ENCODE measurements at places on chromosomes 1 and 21.
A peak's percentile ranks its signal among the peaks of the same experiment; 100 is the strongest.

- no peak for DNase-seq
Measured at GRCh38 chr1:109661391-109661790, 5.5 kb downstream of the GSTM4 start.

- DNase-seq, result no peak
Measured at GRCh38 chr1:221246067-221246466, 366.8 kb downstream of the HLX start.

GRCh38 chr1:75725861-75726361 is 1.4 kb downstream of the ACADM start:
- no peak for DNase-seq

GRCh38 chr1:6911974-6912373 is 126.7 kb downstream of the CAMTA1 start:
- no peak for DNase-seq

DNA sequence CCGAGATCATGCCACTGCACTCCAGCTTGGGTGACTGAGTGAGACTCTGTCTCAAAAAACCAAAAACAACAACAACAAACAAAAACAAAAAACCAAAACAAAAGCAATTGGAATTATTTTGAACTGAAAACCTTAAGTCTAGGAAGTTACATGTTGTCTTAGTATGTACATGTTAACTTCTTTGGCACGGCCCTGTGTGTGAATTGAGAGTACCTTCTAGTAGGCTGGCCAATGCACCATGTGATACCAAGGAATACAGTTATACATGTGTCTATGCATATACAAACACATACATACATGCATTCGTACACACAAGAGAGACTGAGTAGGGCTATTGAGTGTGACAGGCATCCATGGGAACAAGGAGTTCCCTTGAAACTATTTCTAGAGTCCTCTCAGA is 18.6 kb downstream of the TPTE start:
- no peak for DNase-seq

GRCh38 chr1:162846256-162847212 is 14.4 kb downstream of the CCDC190 start:
- no peak for DNase-seq

- DNase-seq, result no peak
Measured at GRCh38 chr1:24973315-24973714, 43.2 kb upstream of the RUNX3 start.

DNA sequence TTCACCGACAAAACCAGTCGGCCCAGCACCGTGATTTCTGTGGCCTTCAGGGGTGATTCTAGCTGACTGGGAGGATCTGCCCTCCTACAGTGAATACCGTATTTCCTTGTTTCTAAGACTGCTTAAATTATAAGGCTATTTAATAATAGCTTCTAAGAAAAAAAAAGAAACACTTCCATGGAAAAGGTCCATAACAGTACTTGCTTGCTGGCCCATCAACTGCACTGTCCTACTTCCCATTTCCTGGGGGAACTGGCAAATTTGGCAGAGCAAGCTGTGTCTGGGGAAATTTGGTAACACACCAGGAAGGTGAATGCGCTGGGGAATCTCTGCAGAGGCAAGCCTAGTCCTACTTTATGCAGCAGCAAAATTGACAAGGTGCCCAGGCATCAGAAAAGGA is 214.0 kb downstream of the ZNF326 start:
- no peak for DNase-seq

GRCh38 chr1:108722292-108722691 is 9.6 kb downstream of the FNDC7 start:
- no peak for DNase-seq

- no peak for DNase-seq
Measured at GRCh38 chr1:91759076-91759475, 126.9 kb downstream of the TGFBR3 start.

DNA sequence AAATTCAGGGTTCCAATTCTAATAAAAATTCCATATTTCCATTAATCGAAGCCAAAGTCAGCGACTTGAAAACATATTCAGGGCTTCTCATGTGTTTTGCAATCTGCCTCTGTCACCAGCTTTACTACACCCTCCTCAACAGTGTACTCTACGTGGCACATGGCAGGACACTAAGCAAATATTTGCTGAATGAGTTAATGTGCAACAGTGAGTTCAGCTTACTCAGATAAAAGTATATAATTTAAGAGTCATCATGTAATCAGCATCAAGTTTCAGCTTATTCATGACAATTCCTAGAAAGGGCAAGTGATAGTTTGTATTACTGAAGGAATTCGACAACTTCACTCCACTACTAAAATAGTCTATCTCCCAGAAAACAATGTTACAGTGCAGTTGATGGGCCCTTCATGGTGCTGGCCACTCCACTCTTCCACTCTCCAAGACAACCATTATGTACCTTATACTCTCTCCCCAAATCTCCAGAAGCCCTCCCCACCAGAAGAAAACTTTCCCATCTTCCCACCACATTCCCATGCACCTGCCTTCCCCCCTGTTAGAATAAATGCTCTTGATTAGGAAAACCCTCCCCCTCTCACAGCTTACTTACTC is 97.3 kb downstream of the TTLL7 start:
- no peak for DNase-seq

GRCh38 chr1:39098546-39099250 is 72.5 kb downstream of the NDUFS5 start:
- DNase-seq, result peak; percentile 85

GRCh38 chr1:160610569-160611242 is 31.4 kb upstream of the CD84 start:
- DNase-seq, result no peak

- DNase-seq, result no peak
Measured at GRCh38 chr21:16192902-16193301, 463.1 kb downstream of the USP25 start.

GRCh38 chr21:15453261-15453660 is 276.5 kb upstream of the USP25 start:
- DNase-seq, result no peak

GRCh38 chr1:33667386-33668282 is 195.2 kb downstream of the ZSCAN20 start:
- DNase-seq, result no peak

- no peak for DNase-seq
Measured at GRCh38 chr1:95146637-95147036, 29.5 kb downstream of the TLCD4 start.

- DNase-seq, result no peak
Measured at GRCh38 chr21:17786851-17787181, 32.3 kb downstream of the C21orf91 start.

- no peak for DNase-seq
Measured at GRCh38 chr1:183590244-183591191, at the start of gene NCF2. NCF2 (minus strand) TSS chr1:183590459; CDS start chr1:183590329, 130 bp downstream.

- no peak for DNase-seq
Measured at GRCh38 chr1:2474933-2475371, 1.1 kb upstream of the PLCH2 start.

GRCh38 chr1:116832308-116832931 is 77.3 kb upstream of the PTGFRN start:
- no peak for DNase-seq

- DNase-seq, result no peak
Measured at GRCh38 chr1:158798531-158798930, 17.5 kb upstream of the OR6N2 start.

GRCh38 chr1:38341694-38342093 is 295.1 kb upstream of the POU3F1 start:
- DNase-seq, result no peak

DNA sequence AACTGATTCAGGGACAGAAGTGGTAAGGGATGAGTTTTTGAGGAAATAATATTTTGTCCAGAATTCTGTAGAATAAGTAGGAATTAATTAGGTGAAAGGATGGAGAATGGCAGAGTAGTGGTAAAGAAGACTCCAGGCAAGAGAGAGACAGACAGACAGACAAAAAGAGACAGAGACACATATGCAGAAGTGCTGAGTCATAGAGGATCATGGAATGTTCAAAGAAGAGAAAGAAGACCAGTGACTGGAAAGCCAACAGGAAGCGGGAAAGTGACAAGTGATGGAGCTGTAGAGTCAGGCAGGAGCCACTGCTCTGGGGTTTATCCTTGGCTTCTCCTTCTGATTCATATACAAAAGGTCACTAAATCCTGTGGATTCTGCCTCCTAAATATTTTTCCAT is 85.9 kb downstream of the UROD start:
- no peak for DNase-seq

DNA sequence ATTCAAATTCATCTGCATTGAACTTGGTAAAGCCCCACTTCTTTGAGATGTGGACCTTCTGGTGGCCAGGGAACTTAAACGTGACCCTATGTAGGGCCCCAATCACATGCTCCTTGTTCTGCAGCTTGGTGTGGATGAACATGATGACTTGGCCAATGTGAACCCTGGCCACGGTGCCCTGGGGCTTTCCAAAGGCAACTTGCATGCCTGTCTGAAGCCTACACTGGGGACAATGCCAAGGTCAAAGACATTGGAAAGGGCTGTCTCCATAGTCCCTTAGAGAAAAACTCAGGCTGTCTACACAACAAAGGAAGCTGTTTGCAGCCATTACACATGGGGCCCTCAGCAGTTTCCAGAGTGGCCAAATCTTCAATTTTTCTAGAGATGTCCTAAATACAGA is 8.9 kb upstream of the VPS13D start:
- DNase-seq, result no peak

DNA sequence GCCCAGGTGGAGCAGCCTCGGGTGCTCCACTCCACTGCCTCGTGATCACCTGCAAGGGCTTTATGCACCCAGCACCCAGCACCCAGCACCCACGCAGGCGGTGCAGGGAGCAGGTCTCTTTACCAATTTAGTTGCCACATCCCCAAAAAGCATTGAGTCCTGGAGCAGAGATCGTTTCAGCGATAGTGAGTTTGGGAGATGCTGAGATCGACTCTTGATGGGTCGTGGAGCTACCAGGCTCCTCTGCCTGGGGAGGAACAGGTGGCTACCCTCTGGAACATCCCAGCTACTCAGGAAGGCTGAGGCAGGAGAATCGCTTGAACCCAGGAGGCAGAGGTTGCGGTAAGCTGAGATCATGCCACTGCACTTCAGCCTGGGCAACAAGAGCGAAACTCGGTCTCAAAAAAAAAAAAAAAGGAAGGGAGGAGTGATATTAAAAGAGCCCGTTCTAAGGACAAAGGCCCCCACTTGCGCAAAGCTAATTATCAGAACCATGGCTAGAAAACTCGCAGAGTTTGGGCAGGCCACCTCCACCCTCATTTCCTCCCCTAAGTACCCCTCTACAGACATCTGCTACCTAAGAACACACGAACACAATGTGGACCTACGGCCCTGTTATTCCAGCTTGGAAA is 106.5 kb upstream of the SLC45A1 start:
- DNase-seq, result no peak

GRCh38 chr1:40582116-40582515 is 50.7 kb downstream of the ZNF684 start:
- no peak for DNase-seq

DNA sequence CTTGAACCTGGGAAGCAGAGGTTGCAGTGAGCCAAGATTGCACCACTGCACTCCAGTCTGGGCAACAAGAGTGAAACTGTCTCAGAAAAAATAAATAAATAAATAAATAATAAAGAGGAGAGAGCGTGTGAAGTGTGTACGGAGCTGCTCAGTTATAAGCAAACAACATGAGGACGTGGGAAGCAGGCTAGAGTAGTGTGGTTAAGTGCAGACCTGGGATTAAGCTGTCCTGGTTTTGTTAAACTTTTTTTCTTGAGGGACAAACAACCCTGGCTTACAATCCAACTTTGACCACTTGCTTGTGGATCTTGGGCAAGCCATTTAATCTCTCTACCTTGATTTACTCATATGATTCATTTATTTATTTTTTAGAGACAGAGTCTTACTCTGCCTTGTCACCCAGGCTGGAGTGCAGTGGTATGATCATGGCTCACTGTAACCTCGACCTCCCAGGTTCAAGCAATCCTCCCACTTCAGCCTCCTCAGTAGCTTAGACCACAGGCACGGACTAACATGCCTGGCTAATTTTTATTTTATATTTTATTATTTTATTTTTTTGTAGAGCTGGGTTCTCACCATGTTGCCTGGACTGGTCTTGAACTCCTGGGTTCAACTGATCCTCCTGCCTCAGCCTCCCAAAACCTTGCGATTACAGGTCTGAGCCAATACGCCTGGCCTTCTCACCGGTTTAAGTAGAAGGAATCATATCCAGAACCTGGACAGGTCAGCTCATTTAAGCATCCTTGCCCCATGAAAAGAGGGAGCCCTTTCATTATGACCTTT is 52.7 kb downstream of the RPS6KA1 start:
- DNase-seq, result no peak

GRCh38 chr1:112522621-112523020 is 13.9 kb downstream of the WNT2B start:
- DNase-seq, result no peak

- DNase-seq, result no peak
Measured at GRCh38 chr1:245516284-245516759, 361.5 kb downstream of the KIF26B start.

DNA sequence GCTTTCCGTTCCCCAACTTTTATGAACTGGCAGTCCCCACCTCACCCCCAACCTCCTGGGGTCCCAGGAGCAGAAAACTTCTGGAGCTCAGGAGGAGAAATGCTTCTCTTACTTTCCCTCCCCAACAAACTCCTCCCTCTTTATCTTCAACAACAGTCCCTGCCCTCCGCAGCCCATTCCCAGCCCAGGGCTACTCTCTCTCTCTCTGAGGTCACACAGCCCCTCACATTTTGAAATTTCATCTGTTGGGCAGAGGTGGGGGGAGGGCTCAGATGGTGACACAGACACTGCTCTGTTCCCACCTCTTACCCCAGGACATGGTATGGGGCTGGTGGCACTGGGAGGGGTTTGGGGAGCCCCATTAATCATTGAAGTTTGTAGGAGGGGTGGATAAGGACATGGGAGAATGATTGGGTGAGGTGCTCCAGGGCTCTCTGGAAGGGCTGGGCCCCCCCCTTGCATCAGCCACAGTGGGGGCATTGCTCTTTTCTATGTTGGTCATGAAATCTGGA is 6.0 kb downstream of the PIK3CD start:
- no peak for DNase-seq

DNA sequence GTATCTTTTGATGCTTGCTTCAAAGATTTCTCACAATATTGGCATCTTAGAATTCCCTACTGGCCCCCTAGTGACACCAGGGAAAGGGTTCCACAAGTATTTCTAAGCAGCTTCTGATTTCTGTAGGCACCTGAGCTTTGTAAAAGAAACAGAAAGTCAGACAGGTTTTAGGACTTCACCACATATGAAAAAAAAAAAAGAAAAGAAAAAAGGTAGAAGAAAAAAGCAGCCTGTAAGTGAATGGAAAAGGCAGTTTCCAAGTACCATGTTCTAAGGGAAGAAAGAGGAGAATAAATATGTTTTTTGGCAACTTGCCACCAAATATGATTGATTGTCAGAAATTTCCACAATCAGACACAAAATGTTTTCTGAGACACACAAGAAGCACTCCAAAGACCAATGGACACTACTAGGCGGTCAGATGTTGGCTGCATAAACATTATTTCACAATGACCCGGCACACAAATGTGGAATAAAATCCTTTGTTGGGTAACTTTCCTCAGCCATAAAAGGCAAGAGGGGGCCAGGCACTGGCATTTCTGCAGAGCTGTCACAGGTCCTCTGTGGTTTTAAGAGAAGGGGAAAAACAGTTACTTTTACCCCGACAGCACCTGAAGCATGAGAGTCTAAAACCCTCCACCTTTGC is 12.7 kb upstream of the CPLANE2 start:
- DNase-seq, result no peak

- peak; percentile 35 for DNase-seq
Measured at GRCh38 chr1:36625935-36626310, 143.2 kb upstream of the CSF3R start.

All from head of caudate nucleus (tissue), 42 donors.